Pons (tissue), 1 donor: ENCODE measurements at places on chromosomes 3 and 15.

- no peak for DNase-seq
Measured at GRCh38 chr3:21062831-21063294, 688.1 kb downstream of the ZNF385D start.

- DNase-seq = no peak
Measured at GRCh38 chr15:45088801-45089711, 24.9 kb downstream of the DUOX2 start.

- DNase-seq = no peak
Measured at GRCh38 chr15:42165106-42165505, 8.7 kb upstream of the PLA2G4F start.

DNA sequence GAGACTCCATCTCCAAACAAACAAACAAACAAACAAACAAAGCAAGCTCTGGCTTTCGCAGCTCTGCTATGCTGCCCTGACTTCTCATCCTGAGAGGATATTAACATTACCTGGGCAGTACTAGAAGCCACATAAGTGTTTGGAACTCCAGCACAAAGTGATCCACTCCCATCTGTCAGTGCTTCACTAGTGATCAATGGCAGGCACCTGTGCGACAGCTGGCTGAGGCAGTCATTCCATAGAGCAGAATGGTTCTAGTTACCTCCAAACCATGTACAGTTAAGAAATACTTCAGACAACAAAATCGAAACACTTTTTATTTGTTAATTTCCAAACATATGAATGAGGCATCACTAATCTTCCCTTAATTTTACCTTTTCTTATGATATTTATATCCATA, 2.8 kb upstream of the MB21D2 start:
- DNase-seq = no peak

DNA sequence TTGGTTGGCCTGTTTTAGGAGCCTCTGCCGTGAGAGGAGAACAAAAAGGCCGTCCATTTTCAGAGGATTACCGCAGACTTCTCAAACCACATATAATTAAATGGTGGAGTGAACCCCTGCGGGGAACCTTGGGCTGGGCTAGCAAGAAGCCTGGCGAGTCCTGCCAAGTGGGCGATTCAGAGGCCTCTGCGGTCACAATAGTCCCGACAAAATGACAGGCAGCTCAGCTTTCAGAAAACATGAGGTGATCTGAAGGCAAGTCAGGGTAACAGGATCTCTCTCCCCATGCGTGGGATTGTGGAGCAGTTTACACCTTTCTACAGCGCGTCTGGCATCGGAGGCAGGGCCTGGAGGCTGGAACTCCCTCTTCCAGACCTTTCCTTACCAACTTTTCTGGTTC, 134.8 kb downstream of the ASB7 start:
- no peak for DNase-seq

DNA sequence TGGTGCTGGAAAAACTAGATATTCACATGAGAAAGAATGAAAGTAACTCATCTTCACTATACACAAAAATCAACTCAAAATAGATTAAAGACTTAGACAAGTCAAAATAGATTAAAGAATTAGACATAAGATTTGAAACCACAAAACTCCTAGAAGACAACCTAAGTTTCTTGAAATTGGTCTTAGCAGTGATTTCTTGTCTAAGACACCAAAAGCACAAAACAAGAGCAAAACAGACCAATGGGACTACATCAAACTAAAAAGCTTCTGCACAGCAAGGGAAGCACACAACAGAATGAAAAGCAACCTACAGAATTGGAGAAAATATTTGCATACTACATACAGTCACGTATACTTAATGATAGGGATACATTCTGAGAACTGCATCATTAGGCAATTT, 6.5 kb upstream of the VPS39 start:
- no peak for DNase-seq

DNA sequence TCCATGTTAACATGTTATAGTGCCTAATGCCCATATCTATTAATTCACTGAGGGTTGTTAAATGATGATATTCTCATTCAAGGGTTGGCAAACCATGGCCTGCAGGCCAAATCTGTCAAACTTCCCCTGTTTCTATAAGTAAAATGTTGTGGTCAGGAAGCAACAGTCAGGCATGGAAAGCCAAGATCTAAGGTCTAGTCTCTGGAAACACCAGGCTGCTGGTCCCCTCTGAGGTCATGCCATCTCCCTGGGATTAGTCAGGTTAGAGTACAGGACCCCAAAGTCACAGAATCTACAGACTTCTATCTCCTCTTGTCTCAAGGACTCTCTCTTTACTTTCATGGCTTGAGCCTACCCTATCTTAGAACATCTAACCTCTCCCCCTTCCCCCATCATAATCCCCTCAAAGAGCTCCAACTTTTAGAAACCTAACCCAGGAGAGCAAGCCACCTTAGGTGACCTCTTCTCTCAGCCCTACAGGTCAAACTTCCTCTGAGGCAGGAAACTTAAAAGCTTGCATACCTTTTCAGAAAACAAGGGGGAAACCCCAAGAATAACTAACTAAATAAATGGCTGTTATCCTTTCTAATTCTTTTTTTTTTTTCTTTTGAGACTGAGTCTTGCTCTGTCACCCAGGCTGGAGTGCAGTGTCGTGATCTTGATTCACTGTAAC, 15.3 kb upstream of the HERC1 start:
- DNase-seq = no peak
